Smooth muscle cell of trachea (primary cell): ENCODE measurements at places on chromosomes 2 and 18. TPM values are rescaled to one million over a fixed set of nuclear protein-coding genes. Genes with fewer than 3 reads are reported as not detected.

AKAIN1 gene
- not detected in 2 replicates for total RNA-seq

MERTK gene
- 0.29 and 0.99 TPM in 2 replicates for total RNA-seq

EPHA4 gene
- total RNA-seq: 6.4 and 14.7 TPM in 2 replicates

TRIM43 gene
- total RNA-seq: not detected in 2 replicates

MC2R gene
- total RNA-seq: not detected in 2 replicates

TPO gene
- total RNA-seq: not detected in 2 replicates

EGR4 gene
- 0.83 TPM in 1 of 2 replicates, not detected in the other for total RNA-seq

ITGA4 gene
- total RNA-seq: 81.6 and 92.3 TPM in 2 replicates

RPS27A gene
- 489 and 1,035 TPM in 2 replicates for total RNA-seq

CHRNG gene
- not detected in 2 replicates for total RNA-seq

SLC30A3 gene
- total RNA-seq: 0.15 and 0.50 TPM in 2 replicates

DNER gene
- 0.44 and 0.83 TPM in 2 replicates for total RNA-seq

FTCDNL1 gene
- total RNA-seq: 3.3 and 4.5 TPM in 2 replicates

GRP gene
- total RNA-seq: not detected in 2 replicates

CLIP4 gene
- 63.6 and 85.7 TPM in 2 replicates for total RNA-seq

SIX3 gene
- total RNA-seq: not detected in 2 replicates

ASAP2 gene
- 26.0 and 33.3 TPM in 2 replicates for total RNA-seq

MAP3K19 gene
- not detected in 2 replicates for total RNA-seq

RSAD2 gene
- total RNA-seq: 0.44 and 0.50 TPM in 2 replicates

OSBPL1A gene
- total RNA-seq: 59.2 and 63.6 TPM in 2 replicates

NFATC1 gene
- total RNA-seq: 1.9 and 2.8 TPM in 2 replicates

ACMSD gene
- total RNA-seq: not detected in 2 replicates

KIAA2012 gene
- total RNA-seq: 0.17 TPM in 1 of 2 replicates, not detected in the other

DES gene
- 1.6 and 6.3 TPM in 2 replicates for total RNA-seq

PAX3 gene
- total RNA-seq: not detected in 2 replicates

CPSF3 gene
- total RNA-seq: 52.8 and 83.0 TPM in 2 replicates

DNAJC5G gene
- total RNA-seq: not detected in 2 replicates

ABCG8 gene
- total RNA-seq: not detected in 2 replicates

MC5R gene
- not detected in 2 replicates for total RNA-seq

GAREM1 gene
- total RNA-seq: 1.7 and 3.5 TPM in 2 replicates

FOSL2 gene
- total RNA-seq: 45.2 and 96.1 TPM in 2 replicates

CD8B gene
- not detected in 2 replicates for total RNA-seq

PCARE gene
- total RNA-seq: not detected in 2 replicates

PPP1R1C gene
- 0.33 and 2.2 TPM in 2 replicates for total RNA-seq

HOXD9 gene
- 0.17 TPM in 1 of 2 replicates, not detected in the other for total RNA-seq

CDH19 gene
- total RNA-seq: not detected in 2 replicates

EMILIN2 gene
- 16.3 and 33.1 TPM in 2 replicates for total RNA-seq

NT5DC4 gene
- total RNA-seq: not detected in 2 replicates

TMEM163 gene
- not detected in 2 replicates for total RNA-seq

DLGAP1 gene
- 0.17 and 3.1 TPM in 2 replicates for total RNA-seq

SLC23A3 gene
- total RNA-seq: 1.2 and 2.0 TPM in 2 replicates

CFC1 gene
- not detected in 2 replicates for total RNA-seq

TM4SF20 gene
- 0.33 TPM in 1 of 2 replicates, not detected in the other for total RNA-seq

GLI2 gene
- 3.2 and 13.1 TPM in 2 replicates for total RNA-seq

SULT1C4 gene
- total RNA-seq: under 0.01 TPM in 1 of 2 replicates, not detected in the other

RNF152 gene
- 9.2 and 14.7 TPM in 2 replicates for total RNA-seq

RBBP8 gene
- total RNA-seq: 14.6 and 27.9 TPM in 2 replicates

INPP4A gene
- total RNA-seq: 18.8 and 33.2 TPM in 2 replicates

CASP8 gene
- 22.0 and 37.1 TPM in 2 replicates for total RNA-seq

PAX8 gene
- 0.87 and 1.5 TPM in 2 replicates for total RNA-seq

RGPD3 gene
- 0.29 and 0.33 TPM in 2 replicates for total RNA-seq
